ENCODE measurements at places on chromosomes 12 and 14. TPM values are rescaled to one million over a fixed set of nuclear protein-coding genes. Genes with fewer than 3 reads are reported as not detected.

- peaks cover 23% of the 10 kb centered on the region for H3K27me3 ChIP-seq
- no peaks in the 10 kb centered on the region for H3K36me3 ChIP-seq
- H3K27ac ChIP-seq, result peak overlapping the region; percentile 12
- H3K4me1 ChIP-seq, result peaks cover 8% of the 10 kb centered on the region
- peak overlapping the region; percentile 75 for H3K4me3 ChIP-seq
- DNase-seq, result peak; percentile 76
Measured at GRCh38 chr12:188910-189621, 24.9 kb downstream of the SLC6A12 start.

Gene FIGNL2
- 0.19 TPM for total RNA-seq

Gene GPR84
- 1.7 TPM for total RNA-seq

GRCh38 chr12:100672075-100672592, 98.7 kb downstream of the GAS2L3 start:
- DNase-seq, result peak; percentile 60
- no peak overlapping the region for H3K27ac ChIP-seq
- H3K4me1 ChIP-seq, result no peaks in the 10 kb centered on the region
- H3K36me3 ChIP-seq, result no peaks in the 10 kb centered on the region
- no peak overlapping the region for H3K4me3 ChIP-seq

Gene NCAPD2
- 210 TPM for total RNA-seq

- H3K27me3 ChIP-seq, result no peaks in the 10 kb centered on the region
- no peak for DNase-seq
- H3K27ac ChIP-seq, result no peak overlapping the region
- H3K36me3 ChIP-seq, result no peaks in the 10 kb centered on the region
- H3K4me3 ChIP-seq, result no peak overlapping the region
- no peaks in the 10 kb centered on the region for H3K4me1 ChIP-seq
Measured at GRCh38 chr14:37230551-37231194, 32.9 kb downstream of the MIPOL1 start.

GRCh38 chr12:93358058-93358457, 19.7 kb upstream of the NUDT4 start:
- H3K27ac ChIP-seq, result no peak overlapping the region
- no peaks in the 10 kb centered on the region for H3K27me3 ChIP-seq
- no peak overlapping the region for H3K4me3 ChIP-seq
- H3K36me3 ChIP-seq, result no peaks in the 10 kb centered on the region

Gene PCED1B
- total RNA-seq, result 82.3 TPM

Gene HCAR3
- total RNA-seq, result 0.07 TPM

Gene CCDC38
- not detected for total RNA-seq

- H3K27me3 ChIP-seq, result no peaks in the 10 kb centered on the region
- no peaks in the 10 kb centered on the region for H3K4me1 ChIP-seq
- H3K36me3 ChIP-seq, result peaks cover 2% of the 10 kb centered on the region
- H3K27ac ChIP-seq, result no peak overlapping the region
Measured at GRCh38 chr12:47054659-47055058, 24.8 kb upstream of the PCED1B start.

Gene COL2A1
- total RNA-seq, result 0.05 TPM

GRCh38 chr12:93616584-93617101, 44.2 kb downstream of the SOCS2 start:
- H3K4me1 ChIP-seq, result no peaks in the 10 kb centered on the region
- no peak overlapping the region for H3K27ac ChIP-seq
- H3K36me3 ChIP-seq, result no peaks in the 10 kb centered on the region
- H3K4me3 ChIP-seq, result no peak overlapping the region

- peaks cover 3% of the 10 kb centered on the region for H3K27me3 ChIP-seq
- H3K4me3 ChIP-seq, result no peak overlapping the region
- H3K4me1 ChIP-seq, result peaks cover 4% of the 10 kb centered on the region
- H3K27ac ChIP-seq, result no peak overlapping the region
Measured at GRCh38 chr12:67147447-67147846, 121.7 kb upstream of the CAND1 start.

DNA sequence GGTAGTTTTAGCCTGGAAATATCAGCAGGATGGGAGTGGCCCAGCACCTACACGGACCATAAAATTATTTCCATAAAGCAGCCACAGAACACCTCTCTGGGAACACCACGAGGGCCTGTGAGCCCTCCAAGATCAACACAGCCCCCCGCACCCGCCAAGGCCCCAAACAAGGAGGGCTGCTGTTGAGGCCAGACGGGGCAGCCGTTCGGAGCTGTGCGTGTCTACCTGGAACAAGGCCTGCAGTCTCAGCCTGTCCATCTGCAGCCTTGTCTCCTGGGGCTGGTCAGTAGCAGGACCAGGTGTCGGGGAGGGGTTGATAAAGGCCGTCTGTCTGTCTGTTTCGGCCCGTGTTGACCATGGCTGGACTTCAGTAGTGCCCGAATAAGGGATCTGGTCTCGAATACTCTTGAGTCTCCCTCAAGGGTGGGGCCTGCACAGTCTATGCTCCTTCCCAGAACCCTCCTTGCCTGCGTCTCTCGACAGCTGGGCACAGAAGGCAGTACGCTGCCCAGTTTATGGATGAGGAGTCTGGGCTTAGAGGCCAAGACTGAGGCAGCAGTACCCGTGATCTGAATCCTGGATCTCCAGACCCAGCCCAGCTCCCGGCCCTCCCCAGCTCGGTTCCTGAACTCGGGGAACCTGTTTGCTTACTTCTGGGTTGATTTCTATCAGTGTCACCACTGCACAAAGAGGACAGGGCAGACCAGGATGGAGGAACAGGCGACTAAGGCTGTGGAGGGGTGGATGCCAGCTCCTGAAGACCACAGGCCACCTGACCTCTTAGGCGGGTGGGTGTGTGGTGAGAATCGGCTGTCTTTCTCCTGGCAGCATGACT, 23.1 kb upstream of the DLK1 start:
- H3K36me3 ChIP-seq, result no peaks in the 10 kb centered on the region
- no peaks in the 10 kb centered on the region for H3K4me1 ChIP-seq
- H3K4me3 ChIP-seq, result no peak overlapping the region
- DNase-seq, result no peak
- no peak overlapping the region for H3K27ac ChIP-seq
- H3K27me3 ChIP-seq, result peaks cover 8% of the 10 kb centered on the region

DNA sequence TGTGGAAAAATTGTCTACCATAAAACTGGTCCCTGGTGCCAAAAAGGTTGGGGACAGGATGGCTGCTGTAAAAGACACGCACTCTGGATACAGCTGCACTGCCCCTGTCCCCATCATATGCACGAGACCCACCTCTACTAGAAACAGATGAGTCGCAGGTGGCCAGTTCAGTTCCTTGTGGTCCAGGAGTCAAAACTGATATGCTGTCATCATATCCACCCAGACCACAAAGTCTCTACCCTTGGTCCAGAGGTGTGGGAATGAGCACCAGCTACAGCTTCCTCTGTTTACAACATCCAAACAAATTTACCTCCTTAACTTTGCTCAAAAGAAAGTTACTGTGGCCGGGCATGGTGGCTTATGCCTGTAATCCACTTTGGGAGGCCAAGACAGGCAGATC, 43.8 kb upstream of the DACT1 start:
- no peaks in the 10 kb centered on the region for H3K36me3 ChIP-seq
- H3K4me1 ChIP-seq, result peaks cover 24% of the 10 kb centered on the region
- H3K4me3 ChIP-seq, result no peak overlapping the region
- H3K27ac ChIP-seq, result no peak overlapping the region
- DNase-seq, result no peak

DNA sequence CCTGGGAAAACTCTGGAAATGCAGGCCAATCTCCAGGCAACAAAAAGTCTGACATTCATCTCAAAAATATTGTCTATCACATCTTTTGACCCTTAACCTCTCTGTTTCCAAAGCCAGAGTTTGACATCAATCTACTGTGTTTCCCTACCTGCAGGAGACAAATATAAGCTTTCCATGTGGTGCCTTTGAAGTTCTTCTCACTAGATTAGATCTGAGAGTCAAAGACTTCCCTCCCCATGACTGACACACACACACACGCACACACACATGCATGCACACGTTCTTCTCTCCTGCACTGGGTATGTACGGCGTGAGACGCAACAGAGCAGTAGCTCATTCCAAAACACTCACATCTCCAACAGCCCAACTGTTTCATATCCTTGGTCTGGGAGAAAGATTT, 8.1 kb upstream of the ITPR2 start:
- H3K4me1 ChIP-seq, result peaks cover 10% of the 10 kb centered on the region
- peak; percentile 42 for DNase-seq
- H3K36me3 ChIP-seq, result no peaks in the 10 kb centered on the region
- no peak overlapping the region for H3K4me3 ChIP-seq
- no peaks in the 10 kb centered on the region for H3K27me3 ChIP-seq

Gene SMCO2
- not detected for total RNA-seq

DNA sequence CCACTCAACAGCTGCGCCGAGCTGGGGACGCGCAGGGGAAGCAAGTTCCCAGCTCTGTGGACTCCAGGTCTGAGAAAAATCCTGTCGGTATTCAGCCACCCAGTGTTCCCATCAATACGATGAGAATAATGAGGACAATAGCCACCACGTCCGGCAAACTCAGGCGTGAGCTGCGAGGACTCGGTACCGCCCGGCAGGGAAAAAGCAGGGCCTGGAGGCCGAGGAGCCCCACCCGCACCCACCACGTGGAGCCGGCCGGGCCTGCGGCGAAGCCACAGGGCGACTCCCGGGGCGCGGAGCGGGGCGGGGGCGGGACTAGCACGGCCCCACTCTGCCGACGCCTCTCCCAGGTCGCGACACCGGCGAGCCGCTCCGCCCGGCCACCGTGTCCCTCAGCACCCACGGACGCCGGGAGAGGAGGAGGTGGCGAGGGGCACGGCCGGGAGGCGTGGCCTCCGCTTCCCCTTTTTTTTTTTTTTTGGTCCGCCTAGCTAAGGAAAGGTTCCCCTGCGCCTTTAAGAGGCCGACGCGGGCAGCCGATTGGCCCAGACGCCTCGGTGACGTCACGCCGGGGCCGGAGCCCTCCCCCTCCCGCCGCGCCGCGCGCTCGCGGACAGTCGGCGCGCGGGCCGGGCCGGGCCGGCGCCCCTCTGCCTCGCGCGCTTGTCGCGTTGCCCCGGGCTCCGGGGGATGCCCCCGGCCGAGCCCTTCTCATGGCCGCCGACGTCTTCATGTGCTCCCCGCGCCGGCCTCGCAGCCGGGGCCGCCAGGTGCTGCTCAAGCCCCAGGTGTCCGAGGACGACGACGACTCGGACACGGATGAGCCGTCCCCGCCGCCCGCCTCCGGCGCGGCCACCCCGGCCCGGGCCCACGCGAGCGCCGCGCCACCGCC, at the start of gene MLXIP:
TSS of gene MLXIP (plus strand) at position 616 of the 892 bp plus-strand sequence. CDS start at position 714, 98 bp downstream.
- H3K4me1 ChIP-seq, result peaks cover 56% of the 10 kb centered on the region
- H3K27ac ChIP-seq, result peak within 1 kb of the TSS; percentile 82
- H3K36me3 ChIP-seq, result peaks cover 3% of the 10 kb centered on the region
- peak within 1 kb of the TSS; percentile 76 for H3K4me3 ChIP-seq
- DNase-seq, result peak; percentile 94

DNA sequence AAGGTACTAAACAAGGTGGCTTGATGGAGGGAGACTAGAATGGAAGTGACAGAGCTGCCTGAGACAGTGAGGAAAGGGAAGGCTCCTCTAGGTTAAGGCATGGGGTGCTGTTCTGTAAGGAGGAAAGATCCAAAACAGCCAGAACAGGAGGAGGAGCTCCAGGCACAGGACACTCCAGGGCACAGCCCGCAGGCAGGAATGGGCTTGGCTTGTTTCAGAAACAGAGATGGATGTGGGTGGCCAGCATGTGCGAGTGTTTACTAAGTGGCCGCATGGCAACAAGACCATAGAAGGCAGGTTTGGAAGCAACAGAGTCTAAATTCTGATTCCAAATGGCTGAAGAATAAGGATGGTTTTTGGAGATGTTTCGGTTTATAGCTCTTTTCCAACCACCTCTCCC, 889.1 kb downstream of the AACS start:
- H3K27me3 ChIP-seq, result peaks cover 2% of the 10 kb centered on the region
- DNase-seq, result no peak
- no peaks in the 10 kb centered on the region for H3K4me1 ChIP-seq
- no peaks in the 10 kb centered on the region for H3K36me3 ChIP-seq

DNA sequence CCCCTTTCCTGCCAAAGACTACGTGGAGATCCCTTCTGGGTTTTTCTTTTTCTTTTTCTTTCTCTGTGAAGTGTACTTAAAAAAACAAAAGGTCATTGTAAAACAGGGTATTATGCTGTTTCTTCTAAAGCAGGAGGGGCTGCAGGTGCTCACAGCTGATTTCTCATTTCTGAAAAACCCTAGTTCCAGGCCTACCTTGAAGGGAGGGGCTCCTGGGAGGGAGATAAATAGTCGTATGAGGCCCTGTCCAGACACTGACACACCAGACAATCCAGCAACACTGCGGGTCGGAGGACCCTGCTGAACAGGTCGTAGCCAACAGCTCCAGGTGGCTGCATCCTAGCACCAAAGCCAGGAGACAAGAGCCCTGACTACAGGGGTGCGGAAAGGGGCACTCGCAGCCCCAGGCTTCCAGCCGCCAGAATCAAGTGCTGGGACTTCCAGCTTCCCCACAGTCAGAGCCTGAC, 41.1 kb downstream of the PSMA6 start:
- no peaks in the 10 kb centered on the region for H3K27me3 ChIP-seq
- peaks cover 32% of the 10 kb centered on the region for H3K4me1 ChIP-seq
- peak; percentile 52 for DNase-seq
- H3K27ac ChIP-seq, result peak overlapping the region; percentile 96

DNA sequence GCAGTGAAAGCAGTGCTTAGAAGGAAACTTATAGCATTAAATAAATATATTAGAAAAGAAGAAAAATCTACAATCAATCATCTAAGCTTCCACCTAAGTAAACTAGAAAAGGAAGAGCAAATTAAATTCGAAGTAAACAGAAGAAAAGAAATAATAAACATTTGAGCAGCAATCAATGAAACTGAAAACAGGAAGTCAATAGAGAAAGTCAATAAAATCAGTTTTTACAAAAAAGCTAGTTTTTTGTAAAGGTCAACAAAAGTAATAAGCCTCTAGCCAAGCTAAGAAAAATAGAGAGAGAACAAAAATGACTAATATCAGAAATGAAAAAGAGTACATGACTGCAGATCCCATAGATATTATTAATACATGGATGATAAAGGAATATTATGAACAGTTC, 34.2 kb upstream of the KTN1 start:
- DNase-seq, result no peak
- no peaks in the 10 kb centered on the region for H3K36me3 ChIP-seq
- H3K27me3 ChIP-seq, result no peaks in the 10 kb centered on the region
- H3K4me3 ChIP-seq, result no peak overlapping the region
- no peak overlapping the region for H3K27ac ChIP-seq

DNA sequence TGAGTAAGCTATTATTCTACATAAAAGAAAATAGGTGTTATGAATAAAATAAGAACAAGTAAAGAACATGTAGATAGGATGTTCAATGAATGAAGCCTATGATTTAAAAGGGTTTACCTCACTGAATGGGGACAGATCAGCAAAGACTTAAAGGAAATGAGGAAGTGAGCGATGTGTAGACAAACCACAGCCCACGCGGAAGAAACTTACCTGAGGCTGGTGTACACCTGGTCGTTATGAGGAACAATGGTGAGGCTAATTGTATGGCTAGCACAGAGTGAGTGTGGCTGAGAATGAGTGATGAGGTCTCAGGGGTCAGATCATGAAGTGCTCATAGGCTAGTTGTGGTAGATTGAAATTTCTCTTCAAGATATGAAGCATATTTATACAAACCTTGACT, 221.7 kb downstream of the ALG10B start:
- DNase-seq, result no peak
- no peak overlapping the region for H3K4me3 ChIP-seq
- no peaks in the 10 kb centered on the region for H3K27me3 ChIP-seq
- H3K27ac ChIP-seq, result no peak overlapping the region

Gene TAS2R10
- total RNA-seq, result not detected

GRCh38 chr12:129195081-129195480, 341.8 kb downstream of the GLT1D1 start:
- H3K27me3 ChIP-seq, result no peaks in the 10 kb centered on the region
- H3K4me3 ChIP-seq, result no peak overlapping the region
- H3K27ac ChIP-seq, result no peak overlapping the region
- no peaks in the 10 kb centered on the region for H3K36me3 ChIP-seq
- DNase-seq, result no peak

GRCh38 chr12:56164345-56164729, 6.2 kb downstream of the MYL6 start:
- peaks cover 61% of the 10 kb centered on the region for H3K36me3 ChIP-seq
- H3K27me3 ChIP-seq, result no peaks in the 10 kb centered on the region
- no peak overlapping the region for H3K4me3 ChIP-seq
- DNase-seq, result no peak

Measured in activated CD4-positive, alpha-beta T cell treated with anti-CD3 and anti-CD28 coated beads for 36 hours (primary cell).